ENCODE measurements at places on chromosomes 3 and 15. TPM values are rescaled to one million over a fixed set of nuclear protein-coding genes. Genes with fewer than 3 reads are reported as not detected.

P2RY13 gene
- total RNA-seq = not detected

DNA sequence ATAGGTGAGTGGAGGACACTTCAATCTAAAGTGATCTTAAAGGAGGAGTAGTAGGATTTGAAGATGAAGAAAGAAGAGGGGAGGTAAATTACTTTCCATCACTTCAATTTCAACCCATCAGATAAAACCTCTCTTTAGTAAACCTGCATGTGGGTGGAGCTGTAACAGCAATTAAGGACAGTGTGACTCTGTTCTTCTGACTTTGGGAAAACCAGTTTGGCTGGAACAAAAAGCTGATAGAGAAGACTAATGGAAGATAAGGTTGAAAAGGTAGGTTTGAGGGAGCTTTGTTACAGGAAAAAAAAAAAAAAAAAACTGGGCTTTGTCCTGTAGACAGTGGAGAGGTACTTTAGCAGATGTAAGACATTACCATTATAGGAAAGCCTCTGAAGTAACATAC lies 4.5 kb upstream of the GSK3B start:
- no peak for DNase-seq

GRCh38 chr3:33908250-33908851 lies 109.9 kb downstream of the PDCD6IP start:
- no peak for DNase-seq

DNA sequence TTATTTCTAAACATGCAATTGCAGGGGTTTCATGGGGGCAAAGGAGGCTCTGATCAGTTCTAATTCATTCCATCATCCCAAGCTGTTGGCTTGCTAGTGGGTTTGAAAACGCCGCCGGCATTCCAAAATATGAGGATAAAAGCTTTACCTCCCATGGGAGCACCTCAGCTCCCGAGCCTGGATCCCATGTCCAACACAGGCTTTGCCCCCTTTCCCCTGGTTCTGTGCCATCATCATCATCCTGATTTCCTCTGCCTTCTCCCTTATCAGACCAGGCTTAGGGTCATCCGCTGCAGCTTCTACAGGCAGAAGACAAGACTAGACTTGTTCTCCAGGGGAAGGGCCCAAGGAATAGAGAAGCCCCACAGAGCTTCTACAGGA lies 25.4 kb downstream of the SH3BP5 start:
- no peak for DNase-seq

DNA sequence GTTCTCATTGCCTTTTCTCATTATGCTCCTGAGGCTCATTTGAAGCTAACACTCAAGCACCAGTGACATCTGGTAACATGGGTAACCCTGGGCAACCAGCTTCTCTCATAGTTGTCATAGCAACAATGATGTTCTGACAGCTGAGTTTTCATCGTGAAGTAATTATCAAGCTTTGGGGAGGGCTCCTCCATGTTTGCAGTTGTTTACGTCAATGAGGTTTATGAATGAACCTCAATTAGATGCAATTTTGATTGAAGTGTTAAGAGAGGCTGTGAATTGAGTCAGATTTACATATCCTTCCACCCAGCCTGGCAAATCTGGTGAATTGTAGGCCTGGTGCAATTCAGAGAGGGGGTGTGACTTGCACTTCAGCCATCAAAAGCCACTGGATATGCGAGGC lies 119.3 kb upstream of the CHD2 start:
- DNase-seq = no peak

GRCh38 chr15:74121039-74121438 lies 9.3 kb upstream of the ISLR2 start:
- no peak for DNase-seq

GRCh38 chr3:134325061-134325705 lies 49.1 kb downstream of the AMOTL2 start:
- no peak for DNase-seq

DNA sequence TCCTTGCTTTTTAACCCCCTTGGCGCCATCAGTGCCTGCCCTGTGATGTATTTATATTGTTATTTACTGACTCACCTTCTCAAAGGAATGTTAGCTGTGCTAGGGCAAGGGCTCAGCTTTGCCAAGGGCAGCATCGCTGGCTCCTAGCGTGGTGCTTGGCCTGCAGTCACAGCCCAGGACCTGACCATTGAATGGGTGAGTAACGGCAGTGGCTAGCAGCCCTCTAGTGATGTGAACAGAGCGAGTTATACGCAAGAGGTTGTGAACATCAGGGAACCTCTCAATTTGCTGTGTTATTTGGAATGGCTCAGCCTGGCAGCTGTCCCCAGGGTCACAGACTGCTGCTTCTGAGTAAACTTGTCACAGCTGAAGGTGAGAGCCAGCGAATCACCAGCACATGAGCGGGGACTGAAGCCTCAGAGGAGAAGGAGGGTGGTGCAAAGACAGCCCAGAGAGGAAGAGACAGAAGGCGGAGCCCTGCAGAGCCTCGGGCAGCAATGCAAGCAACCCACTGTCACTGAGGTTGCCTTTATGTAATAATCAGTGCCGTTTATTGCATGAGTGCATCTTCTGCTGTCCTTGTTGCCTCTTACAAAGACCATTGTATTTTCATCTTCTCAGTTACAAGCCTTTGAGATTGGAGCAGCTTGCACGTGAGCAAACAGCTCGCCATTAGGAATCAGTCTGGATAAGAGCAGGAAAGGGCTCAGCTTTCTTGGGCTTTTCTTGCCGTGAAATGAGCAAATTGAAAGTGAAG lies 158.3 kb downstream of the SLCO3A1 start:
- DNase-seq = peak; percentile 7
